ENCODE measurements at places on chromosomes 4 and X.
A peak's percentile ranks its signal among the peaks of the same experiment; 100 is the strongest.

- no peak for DNase-seq
Measured at GRCh38 chr4:141702472-141703182, 66.2 kb downstream of the IL15 start.

- DNase-seq: peak; percentile 64
Measured at GRCh38 chr4:71713611-71714203, 70.2 kb downstream of the GC start.

GRCh38 chr4:129905256-129905655 is 809.3 kb downstream of the C4orf33 start:
- no peak for DNase-seq

- DNase-seq: no peak
Measured at GRCh38 chr4:79107014-79107413, 167.8 kb upstream of the PAQR3 start.

- no peak for DNase-seq
Measured at GRCh38 chrX:116009346-116009745, 161.2 kb upstream of the AGTR2 start.
